K562 (cell line): ENCODE measurements at places on chromosomes 6 and 20. TPM values are rescaled to one million over a fixed set of nuclear protein-coding genes. Genes with fewer than 3 reads are reported as not detected.

The MYCT1 gene
- not detected in 2 replicates for total RNA-seq

- H3K27me3 ChIP-seq = no peaks in the 10 kb centered on the region
- H3K27ac ChIP-seq = no peak overlapping the region
- H3K4me1 ChIP-seq = peaks cover 2% of the 10 kb centered on the region; the same call in 1 of the 3 replicates
- peaks cover 8% of the 10 kb centered on the region; the same call in 2 of the 3 replicates for H3K36me3 ChIP-seq
- no peak for DNase-seq
- H3K4me3 ChIP-seq = no peak overlapping the region
Measured at GRCh38 chr6:106626485-106626884, 2.8 kb downstream of the RTN4IP1 start.

DNA sequence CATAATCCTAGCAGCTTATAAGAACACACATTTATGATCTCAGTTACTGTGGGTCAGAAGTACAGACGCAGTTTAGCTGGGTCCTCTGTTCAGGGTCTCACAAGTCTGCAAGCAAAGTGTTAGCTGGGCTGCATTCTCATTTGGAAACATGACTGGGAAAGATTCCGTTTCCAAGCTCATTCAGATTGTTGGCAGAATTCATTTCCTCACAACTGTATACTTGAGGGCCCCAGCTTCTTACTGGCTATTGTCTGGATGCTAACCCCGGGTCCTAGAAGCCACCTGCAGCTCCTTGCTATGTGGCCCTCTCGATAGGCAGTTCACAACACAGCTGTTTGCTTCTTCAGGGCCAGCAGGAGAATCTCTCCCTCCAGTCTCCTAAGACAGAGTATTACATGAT, 13.1 kb downstream of the TCP11 start:
- no peak for DNase-seq
- H3K27ac ChIP-seq = no peak overlapping the region
- no peaks in the 10 kb centered on the region for H3K4me1 ChIP-seq
- peaks cover 29% of the 10 kb centered on the region for H3K27me3 ChIP-seq

DNA sequence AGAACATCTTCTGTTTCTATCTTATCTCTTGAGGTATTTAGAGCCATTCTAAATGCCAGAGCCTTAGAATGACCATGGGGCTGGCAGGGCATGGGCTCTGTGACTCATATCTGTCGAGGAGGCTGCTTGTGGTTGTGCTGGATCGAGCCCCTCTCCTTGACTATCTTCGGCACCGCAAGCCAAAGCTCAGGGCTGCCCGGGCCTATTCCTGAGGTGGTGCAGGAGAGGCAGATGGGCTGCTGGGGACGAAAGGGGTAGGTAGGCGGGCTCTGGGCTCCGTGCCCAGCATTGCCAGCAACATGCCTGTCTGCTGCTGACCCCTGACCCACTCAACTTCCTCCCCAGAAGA, 89.9 kb downstream of the NOL4L start:
- no peak overlapping the region for H3K4me3 ChIP-seq
- no peaks in the 10 kb centered on the region for H3K27me3 ChIP-seq
- no peak overlapping the region; the same call in 2 of the 3 replicates for H3K27ac ChIP-seq
- peaks cover 48% of the 10 kb centered on the region for H3K36me3 ChIP-seq

- no peak overlapping the region for H3K4me3 ChIP-seq
- no peaks in the 10 kb centered on the region for H3K4me1 ChIP-seq
- H3K27me3 ChIP-seq = no peaks in the 10 kb centered on the region
- no peak for DNase-seq
- H3K27ac ChIP-seq = no peak overlapping the region
- no peaks in the 10 kb centered on the region for H3K36me3 ChIP-seq
Measured at GRCh38 chr6:54255886-54256285, 52.4 kb upstream of the TINAG start.
